ENCODE measurements at places on chromosomes 1 and 21.

GRCh38 chr1:184118046-184118445 lies 66.5 kb downstream of the TSEN15 start:
- DNase-seq, result no peak

- DNase-seq, result no peak
Observed at GRCh38 chr1:233381806-233382205, 54.3 kb downstream of the MAP3K21 start.

DNA sequence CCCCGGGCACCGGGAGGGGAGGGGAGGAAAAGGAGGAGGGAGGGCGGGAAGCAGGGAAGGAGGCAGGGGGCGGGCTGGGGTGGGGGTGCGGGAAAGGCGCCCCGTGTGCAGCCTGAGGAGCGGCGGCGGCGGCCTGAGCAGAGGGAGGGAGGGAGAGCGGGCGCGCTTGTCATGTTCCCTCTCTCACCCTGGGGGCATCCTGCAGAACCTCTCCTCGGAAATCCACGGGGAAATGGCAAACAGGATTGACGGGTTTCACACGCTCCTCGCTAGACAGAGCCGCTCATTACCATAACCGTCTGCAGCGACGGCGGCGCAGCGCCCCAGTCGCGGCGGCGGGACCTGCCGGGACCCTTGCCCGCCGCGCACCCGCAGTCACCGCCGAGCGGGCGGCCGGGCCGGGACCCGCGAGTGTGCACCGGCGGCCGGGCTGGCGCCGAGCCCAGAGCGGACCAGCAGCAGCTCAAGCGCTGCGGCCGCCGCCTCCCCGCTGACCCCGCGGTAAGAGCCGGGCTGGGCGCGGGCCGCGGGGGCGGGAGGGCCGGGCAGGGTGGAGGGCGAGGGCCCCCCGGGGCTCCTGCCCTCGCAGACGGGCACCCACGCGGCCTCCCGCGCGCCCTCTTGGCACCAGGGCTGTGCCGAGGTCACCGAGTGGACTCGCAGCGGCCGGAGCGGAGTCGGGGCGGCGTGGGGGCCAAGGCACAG lies at the start of gene SERTAD4:
SERTAD4 (plus strand) TSS at position 286 of the 705 bp plus-strand sequence. CDS start 5,165 bp downstream, outside the sequence.
- DNase-seq, result no peak

- DNase-seq, result no peak
Observed at GRCh38 chr1:166915941-166916340, 39.9 kb upstream of the TADA1 start.

- DNase-seq, result no peak
Observed at GRCh38 chr1:117225931-117226330, 15.2 kb upstream of the VTCN1 start.

DNA sequence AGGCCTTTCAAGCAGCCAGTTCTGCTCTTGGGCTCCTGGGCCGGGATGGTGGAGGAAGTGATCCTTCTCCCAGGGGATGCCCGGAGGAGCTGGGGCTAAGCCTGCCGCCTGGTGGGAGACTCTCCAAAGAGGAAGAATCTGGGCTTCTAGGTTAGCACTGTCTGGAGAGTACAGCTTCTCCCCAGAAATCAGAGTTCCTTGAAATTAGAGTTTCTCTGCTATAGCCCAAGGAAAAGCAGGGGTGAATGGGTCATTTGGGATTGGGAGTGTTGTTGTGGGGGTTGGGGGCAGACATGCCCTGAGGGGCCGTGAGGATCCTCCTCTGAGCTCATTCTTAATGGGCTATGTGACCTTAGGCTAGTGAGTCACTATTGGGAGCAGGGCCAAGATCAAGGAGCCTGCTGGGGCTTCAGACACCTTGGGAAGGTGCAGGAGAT lies 6.5 kb downstream of the LGR6 start:
- DNase-seq, result no peak

DNA sequence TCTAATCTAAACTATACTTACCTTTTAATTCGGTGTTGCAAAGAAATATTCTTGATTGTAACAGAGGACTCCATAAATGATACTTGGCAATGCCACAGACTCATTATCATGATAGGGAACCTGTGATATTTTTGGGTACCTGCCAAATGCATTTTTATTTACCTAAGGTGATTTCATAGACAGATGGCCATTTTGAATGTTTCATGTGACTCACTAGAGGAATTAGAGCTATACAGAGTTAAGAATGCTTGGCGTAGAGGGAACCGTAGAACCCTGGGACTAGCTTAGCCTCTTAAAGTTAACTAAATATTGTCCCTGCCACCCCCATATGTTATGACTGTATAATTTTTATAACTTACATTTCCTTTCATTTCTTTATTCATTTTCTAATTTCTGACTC lies 136.1 kb downstream of the DISP1 start:
- no peak for DNase-seq

DNA sequence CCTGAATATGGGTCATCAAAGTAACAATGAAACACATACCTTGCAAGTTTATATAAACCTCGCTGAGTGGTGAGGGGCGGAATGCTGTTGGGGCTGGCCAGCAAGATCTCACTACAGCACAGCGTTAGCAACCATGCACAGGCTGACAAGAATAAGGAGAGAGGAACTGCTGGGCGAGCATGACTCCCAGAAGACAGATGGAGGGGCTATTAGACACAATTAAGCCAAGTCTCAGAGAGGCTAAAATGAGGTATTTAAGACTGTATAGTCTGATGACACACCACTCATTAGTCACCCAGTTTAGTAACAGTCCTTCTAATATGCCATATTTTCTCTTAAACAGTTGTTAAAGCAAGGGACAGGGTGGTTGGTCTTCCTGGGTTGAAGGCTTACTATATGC lies 340.2 kb upstream of the NR5A2 start:
- DNase-seq, result no peak

DNA sequence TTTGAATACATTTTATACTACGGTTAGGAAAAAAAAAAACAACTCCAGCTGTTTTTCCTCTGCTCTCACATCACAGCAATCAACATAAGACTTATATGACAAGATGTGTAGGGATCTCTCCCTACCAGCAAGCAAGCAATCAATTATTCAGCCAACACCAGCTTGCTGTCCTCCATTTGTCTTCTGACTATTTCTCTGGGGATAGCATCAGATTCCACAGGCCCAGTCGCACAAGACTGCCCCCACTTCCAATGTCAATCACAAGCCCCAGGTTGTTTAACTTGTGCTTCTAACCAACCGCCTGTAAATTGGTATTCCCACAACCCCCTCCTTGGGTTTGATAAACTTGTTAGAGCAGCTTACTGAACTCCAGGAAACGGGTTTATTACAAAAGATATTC lies 873.1 kb upstream of the TMPRSS15 start:
- DNase-seq, result no peak

GRCh38 chr1:16009030-16009460 lies 5.0 kb downstream of the SRARP start:
- peak; percentile 53 for DNase-seq

- no peak for DNase-seq
Observed at GRCh38 chr1:180643693-180644092, 11.9 kb downstream of the XPR1 start.

GRCh38 chr1:167821969-167822685 lies 91.8 kb downstream of the ADCY10 start:
- no peak for DNase-seq

GRCh38 chr1:187491082-187491720 lies 662.5 kb downstream of the PLA2G4A start:
- DNase-seq, result no peak

- no peak for DNase-seq
Observed at GRCh38 chr1:86435327-86435726, 11.4 kb downstream of the CLCA2 start.

DNA sequence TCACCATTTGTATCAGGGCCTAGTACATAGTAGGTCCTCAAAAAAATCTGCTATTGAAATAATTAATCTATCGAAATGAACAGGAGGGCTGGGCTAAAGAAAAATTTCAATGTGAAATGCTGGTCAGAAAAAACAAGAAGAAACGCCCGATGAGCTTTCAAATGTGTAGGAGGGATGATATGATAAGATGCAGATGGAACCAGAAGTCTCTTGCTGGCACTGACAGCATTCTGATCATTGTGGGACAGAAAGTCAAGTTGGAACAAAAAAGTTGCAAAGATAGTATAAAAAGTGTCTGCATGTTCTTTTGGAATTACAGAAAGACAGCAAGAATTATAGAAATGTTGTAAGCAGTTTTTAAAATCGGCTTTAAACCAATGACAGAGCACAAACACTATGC lies 11.1 kb downstream of the G0S2 start:
- DNase-seq, result no peak

GRCh38 chr1:160428655-160429054 lies 28.3 kb downstream of the VANGL2 start:
- peak; percentile 15 for DNase-seq

DNA sequence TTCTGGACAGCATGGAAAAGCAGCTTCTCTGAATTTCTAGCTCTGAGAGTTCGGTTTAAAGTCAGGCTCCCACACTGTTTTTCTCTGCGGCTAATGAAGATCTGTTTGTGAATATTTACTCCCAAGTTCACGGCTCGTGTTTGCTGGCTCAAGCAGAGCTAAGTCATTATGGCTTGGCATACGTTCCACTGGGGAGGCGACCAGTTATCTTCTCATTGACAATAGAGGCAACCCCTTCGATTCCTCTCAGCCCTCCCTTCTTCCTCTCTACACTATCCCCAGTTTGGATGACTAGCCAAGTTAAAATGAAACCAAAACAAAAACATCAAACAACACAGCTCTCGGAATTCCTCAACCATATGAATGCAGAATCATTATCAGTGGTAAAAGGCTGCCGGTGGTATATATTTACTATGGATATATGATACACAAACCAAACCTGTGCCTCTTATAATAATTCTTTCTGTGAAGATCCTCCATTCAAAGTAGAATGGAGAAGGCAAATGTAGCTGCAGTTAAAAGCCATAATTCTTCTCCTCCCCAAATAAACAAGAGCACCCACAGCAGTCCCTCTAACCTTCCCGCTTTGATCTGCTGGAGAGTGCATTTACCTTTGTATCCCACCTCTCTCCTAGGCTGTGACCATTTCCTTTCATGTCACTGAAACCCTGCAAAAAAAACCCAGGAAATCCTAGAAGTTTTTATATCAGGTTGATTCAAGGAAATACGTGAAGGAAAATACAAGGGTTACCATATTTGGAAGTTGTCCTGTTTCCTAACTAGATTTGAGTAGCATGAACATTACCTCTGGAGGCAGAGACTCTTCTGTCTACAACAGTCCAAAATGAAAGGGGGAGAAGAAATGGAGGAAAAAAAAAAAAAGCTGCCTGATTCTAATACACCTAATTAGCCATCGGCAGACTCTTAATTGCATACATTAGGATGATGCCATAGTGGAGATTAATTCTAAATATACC lies 108.3 kb upstream of the USH2A start:
- DNase-seq, result no peak

DNA sequence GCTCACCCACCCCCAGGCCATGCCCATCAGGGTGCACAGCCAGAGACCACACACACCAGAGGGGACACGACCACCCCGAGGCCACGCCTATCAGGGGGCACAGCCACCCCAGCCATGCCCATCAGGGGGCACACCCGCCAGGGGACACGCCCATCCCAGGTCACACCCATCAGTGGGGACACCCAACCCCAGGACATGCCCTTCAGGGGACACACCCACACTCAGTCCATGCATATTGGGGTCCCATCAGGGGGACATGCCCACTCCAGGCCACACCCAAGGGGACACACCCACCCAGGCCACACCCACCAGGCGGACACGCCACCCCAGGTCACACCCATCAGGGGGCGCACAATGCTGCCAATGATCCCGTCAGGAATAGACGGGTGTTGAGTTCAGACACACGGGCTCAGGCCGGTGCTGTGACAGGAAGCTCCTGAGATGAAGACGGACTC lies 20.7 kb downstream of the MCM3AP start:
- DNase-seq, result no peak

DNA sequence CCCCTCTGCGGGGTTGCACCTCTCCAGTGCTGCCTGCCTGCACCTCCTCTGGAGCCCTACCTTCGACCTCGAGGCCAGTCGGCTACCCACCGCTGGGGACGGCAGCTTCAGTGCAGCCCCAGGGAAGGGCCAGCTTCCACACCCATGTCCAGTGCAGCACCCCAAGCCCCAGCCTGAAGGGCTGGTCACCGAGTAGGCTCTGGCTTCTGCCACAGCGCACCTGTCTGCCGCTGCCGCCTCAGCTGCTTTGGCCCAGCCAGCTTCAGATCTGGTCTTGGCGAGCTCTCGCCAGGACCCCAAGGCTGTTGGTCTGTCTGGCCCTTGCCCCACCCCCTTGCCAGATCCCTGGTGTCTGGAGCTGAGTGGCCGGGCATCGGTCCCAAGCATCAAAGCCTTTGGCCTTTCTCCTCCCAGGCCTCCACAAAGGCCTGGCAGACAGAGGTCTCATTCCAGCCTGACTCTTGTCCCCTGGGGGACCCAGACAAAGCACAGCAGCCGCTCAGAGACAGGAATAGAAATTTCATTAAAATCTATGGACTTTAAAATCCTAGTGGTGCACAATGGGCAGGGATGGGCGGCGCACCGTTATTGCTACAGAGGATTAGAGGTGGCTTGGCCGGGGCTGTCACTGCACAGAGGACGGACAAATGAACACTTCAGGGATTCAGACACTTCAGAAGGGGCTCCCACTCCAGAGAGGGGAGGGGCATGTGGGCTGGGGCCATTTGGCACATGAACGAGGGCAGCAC lies 4.8 kb downstream of the CCDC24 start:
- DNase-seq, result no peak

DNA sequence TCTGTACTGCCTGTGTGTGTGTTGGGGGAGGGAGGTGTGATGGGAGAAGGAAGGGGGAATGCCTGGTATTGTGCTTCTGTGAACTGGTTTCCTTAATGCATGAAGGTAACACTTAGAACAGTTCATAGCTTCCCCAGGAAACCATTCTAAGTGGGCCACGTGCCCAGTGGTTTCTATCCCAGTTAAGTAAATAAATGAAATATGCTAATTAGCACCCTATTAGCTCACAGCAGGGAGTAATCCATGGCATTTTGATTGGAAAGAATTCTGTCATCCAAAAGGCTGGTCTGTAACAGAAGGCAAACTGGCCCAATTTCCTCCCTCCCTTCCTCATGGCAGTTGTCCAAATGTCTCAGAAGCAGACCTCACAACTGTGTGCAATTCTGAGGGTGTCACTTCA lies 199.3 kb downstream of the TTLL7 start:
- no peak for DNase-seq

DNA sequence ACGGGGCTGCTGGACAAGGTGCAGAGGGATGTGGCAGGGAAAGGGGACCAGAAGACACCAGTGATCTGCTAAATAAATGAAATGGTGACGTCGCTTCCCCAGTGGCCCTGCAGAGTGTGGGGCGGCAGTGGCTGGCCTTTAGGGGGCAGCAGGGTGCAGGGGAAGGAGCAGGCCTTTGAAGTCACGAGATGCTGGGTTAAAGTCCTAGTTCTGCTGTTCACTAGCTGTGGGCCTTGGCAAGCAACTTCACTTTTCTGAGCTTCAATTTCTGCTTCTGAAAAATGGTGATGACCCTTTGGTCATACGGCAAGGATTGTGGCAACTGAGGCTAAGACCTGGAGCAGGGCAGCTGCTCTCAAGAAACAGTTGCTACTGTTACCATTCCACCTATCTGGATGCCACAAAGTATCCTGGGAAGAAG lies 9.2 kb upstream of the GALE start:
- peak; percentile 78 for DNase-seq

DNA sequence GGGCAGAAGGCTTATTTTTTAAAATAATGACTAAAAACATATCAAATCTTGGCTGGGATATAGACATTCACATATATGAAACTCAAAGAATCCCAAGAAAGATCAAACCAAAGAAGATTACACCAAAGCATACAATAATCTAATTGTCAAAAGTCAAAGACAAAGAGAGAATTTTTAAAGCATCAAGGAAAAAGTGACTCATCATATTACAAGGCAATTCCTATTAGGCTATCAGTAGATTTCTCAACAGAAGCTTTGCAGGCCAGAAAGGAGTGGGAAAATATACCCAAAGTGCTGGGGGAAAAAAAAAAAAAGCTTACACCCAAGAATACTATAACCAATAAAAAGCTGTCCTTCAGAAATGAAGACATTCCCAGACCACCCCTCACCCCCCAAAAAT lies 375.6 kb downstream of the BRINP2 start:
- no peak for DNase-seq
